ENCODE measurements at places on chromosomes 13 and 19.

- no peak for DNase-seq
These were observed 10.3 kb upstream of the MEDAG start for GRCh38 chr13:30895773-30896172.

DNA sequence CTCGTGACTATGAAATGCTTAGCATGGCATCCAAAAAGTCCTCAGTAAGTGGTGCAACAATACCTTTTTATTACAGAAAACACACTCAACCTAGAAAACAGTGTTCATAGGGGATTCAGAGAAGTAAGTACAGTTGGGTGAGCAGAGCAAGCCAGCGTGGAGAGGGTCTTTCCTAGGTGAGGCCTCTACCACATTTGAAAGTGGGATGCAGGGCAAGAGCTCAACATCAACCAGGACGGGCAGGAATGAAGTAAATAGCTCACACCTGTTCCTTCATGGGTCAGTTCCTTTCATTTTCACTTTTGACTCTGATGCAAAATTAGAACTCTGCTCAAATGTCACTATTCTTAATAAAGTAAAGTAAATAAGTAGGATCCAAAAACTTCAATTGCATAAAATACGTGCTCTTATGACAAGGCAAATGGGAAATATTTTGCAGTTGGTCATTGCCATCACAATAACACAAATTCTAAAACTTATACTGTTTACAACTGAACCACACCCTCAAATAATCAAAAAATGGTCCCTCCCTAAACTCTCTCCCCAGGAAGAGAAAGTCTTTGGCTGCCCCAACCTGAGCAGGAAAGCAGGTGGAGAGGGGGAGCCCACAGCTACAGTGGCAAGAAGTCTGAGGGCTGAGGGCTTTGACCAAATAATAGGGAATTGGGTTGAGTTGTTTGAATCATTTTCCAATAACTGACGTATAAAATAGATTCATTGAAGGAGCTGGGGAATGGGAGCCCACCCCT lies 20.2 kb downstream of the CHAMP1 start:
- no peak for DNase-seq

DNA sequence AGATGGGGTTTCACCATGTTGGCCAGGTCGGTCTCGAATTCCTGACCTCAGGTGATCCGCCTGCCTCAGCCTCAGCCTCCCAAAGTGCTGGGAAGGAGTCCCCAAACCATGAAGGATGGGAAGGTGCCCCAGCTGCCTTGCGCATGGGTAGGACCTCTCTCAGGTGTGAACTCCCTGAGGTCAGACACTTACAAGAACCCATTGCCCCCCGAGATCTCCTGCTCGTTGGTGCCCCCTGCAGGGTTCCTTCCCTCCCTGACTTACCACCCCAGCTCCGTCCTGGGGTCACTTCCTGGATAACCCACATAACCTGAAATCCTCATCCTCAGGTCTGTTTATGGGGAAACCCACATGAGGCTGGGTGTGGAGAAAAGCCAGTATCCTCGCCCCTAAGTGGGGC lies 41.7 kb downstream of the UNC13A start:
- DNase-seq = no peak

DNA sequence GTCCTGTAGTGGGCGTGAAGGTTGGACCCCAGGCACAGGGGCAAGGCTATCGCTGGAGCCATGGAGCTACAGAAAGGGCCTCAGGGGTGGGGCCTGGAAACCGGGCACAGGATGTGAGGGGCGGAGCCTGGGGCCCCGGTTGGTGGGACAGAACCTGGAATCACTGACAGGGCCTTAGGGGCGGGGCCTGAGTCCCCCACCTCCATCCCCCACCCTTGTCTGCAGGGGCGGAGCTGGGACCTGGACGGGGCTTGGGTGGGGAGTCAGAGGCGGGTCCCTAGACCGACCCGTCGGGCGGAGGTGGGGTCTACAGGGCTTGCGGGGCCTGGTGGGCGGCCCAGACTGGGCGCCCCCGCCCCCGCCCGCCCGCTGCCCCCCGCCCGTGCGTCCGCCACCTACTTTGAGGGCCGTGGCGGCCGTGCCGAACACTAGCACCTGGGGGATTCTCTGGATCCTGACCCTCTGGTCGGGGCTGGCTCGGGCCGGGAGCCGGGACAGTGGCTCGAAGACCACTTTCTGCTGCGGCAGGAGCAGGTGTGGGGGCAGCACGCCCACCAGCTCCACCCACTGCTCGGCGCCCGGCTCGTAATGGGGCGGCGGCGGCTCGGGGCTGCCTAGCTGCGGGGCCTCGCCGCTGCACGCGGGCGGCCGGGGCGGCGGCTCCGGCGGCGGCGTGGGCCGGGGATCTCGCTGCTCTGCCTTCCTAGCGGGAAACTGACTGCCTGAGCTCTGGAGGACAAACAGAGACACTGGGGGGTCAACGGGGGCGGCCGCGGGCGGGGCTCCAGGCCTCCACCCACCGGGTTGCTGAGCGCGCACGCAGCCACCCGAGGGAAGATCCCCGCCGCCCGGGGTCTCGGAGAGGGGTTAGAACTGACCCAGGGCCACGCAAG lies 26.3 kb downstream of the DCAF15 start:
- DNase-seq = no peak

Data from activated CD4-positive, alpha-beta T cell treated with anti-CD3 and anti-CD28 coated beads, Interleukin-2, amount 50 U/mL, for 16 hours (primary cell).